ENCODE measurements at places on chromosomes 6 and 20.

GRCh38 chr6:40536442-40536841 is 50.7 kb downstream of the LRFN2 start:
- DNase-seq: no peak

- DNase-seq: no peak
Observed at GRCh38 chr20:63417097-63417737, 55.2 kb downstream of the KCNQ2 start.

DNA sequence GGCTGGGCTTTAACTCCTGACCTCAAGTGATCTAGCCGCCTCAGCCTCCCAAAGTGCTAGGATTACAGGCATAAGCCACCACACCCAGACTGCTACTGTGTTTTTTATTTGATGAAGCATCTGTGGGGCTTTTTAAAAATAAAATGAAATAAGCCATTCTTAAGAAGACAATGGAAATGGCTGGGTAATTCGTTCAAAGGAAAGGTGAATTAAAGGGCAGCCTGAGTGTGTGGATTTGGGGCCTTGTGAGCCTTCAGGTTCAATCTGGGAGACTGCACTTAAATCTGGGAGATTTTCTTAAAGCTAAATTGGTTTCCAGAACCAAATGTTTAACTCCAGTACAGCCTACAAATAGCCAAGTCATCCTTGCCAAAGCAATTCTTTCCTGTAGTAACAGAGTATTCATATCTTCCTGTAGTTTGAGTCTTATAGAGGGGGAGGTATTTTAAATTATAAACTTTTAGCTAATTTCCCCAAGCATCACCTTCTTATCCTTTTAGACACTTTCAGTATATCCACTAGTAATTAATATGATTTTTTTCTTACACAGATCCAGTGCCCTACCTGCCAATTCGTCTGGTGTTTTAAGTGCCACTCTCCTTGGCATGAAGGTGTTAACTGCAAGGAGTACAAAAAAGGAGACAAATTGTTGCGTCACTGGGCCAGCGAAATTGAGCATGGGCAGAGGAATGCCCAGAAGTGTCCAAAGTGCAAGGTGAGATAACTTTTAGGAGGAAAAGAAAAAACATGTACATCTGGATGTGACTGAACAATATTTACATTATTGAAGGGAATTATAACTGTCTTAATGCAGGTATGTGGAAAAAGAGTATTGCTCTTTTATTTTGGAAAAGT is 95.4 kb downstream of the RNF217 start:
- DNase-seq: no peak

DNA sequence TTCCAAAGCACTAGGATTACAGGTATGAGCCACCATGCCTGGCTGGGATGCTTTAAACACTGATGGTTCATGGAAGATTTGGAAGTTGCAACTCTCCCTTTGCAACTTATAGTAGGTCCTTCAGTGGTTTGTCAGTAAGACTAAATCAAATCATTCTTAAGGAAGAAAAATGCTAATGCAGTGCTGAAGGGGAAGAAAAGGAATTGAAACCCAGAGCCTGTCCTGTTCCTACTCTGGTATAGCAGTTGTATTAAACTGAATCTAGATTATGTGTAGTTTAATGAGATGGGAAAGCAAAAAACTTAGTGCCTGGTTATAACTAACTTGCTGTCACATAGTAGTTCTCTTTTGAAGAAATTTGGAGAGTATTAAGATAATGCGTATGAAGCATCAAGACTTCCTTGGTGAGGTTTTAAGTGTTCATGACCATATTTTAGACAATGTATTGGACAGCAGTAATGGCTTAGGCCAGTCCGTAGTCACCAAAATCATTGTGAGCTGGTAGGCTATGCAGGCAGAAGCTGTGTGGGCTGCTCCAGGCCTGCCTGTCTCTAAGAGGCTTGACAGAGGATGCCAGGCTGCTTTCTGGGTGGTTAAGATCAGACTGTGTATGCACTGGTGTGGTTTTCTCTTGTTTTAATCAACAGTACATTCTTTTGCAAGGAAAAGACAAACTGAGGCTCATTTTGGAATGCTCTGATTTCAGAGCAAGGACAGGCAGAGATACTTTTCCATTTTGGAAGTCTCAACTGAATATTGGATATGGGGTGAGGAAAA is 14.0 kb downstream of the PAQR8 start:
- no peak for DNase-seq

GRCh38 chr20:55755861-55756260 is 249.5 kb downstream of the CBLN4 start:
- DNase-seq: no peak

DNA sequence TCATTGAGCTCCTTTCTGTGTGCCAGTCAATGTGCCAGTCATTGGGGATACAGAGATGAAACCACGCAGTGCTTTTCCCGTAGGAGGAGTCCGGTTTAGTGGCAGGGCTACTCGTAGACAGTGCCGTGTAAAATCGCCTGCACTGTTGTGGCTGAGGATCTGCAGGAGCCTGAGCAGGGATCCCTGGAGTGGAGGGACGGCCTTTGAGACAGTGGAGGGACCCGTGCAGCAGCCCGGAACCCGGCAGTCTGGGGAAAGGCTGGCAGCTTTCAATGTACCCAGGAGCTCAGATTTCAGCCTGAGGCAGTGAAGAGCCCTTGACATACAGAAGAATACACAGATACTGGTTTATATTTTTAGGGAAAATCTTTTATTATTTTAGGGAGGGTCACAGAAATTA is 203.3 kb downstream of the ARID1B start:
- no peak for DNase-seq
